Stimulated activated CD4-positive, alpha-beta T cell treated with anti-CD3 and anti-CD28 coated beads, TNF-alpha, amount 100 ng/mL, for 1 hour (primary cell): ENCODE measurements at places on chromosomes 11 and 22.

- no peak for DNase-seq
Measured at GRCh38 chr11:20601221-20601914, 2.0 kb downstream of the SLC6A5 start.

DNA sequence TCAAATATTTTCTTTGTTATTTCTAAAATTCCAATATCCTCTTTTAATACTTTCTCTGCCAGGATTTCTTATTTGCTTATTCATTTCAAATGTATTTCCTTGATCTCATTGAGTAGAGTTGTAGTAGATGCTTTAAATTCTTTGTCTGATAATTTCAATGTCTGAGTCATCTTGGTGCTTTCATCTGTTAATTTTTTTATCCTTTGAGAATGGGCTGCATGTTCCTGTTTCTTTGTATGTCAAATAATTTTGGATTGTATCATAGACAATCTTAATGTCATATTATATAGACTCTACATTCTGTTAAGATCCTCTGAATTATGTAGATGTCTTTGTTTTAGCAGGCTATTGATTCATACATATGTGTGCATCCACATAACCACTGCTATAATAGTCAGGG lies 57.5 kb downstream of the MYEOV start:
- DNase-seq, result no peak

DNA sequence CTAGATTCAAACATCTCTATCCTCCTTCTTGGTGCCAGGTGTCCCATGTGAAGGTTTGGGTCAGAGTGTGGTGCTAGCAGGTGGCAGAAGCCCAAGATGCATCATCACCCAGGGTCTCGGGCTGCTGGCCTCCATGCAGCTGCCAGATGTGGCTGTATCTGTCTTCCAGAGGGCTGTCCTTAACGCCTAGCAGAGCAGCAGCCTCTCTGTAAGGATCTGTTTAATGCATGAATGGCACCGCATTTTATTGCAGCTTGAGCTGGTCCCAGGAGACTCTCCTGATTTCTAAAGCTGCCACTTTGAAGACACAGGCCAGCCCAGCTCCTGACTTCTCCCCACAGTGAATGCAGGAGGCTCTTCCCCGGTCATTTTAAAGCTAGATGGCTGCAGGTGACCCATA lies 26.3 kb downstream of the SLC1A2 start:
- no peak for DNase-seq

DNA sequence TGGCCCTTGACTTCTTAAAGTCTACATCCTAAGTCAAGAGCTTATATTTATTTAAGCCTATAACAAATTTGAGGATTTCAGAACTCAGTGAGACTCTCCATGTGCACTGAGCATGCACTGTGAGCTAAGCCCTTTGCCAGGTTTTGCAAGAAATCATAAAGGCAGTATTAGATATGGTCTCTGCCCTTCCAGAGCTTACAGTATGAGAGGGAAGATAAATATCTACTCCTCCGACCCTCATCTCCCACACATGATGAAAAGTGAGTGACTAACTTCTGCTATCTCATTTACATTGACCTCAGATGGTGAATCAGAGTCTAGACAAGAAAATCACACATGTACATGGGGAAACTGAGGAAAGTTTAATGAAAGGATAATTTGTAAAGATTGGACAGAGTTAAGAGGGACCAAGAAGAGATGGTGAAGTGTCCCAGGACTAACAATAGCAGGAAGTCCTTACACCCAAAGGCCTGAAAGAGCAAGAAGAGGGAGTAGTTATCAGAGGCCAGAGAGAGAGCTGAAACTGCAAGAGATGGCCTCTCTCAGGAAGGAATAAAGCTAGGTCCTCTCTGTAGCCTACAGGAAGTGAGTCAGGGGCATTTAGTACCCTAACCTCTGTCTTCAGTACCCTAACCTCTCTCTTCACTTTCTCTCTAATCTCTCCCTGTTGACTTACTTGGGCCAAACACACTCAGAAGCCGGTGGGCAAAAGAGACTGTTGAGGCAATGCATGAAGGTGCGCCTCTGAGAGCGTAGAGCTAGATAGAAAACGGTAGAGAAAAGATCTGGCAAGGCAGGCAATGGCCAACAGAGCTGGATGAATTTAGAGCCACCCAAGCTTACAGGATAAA lies 23.0 kb upstream of the BLID start:
- no peak for DNase-seq

DNA sequence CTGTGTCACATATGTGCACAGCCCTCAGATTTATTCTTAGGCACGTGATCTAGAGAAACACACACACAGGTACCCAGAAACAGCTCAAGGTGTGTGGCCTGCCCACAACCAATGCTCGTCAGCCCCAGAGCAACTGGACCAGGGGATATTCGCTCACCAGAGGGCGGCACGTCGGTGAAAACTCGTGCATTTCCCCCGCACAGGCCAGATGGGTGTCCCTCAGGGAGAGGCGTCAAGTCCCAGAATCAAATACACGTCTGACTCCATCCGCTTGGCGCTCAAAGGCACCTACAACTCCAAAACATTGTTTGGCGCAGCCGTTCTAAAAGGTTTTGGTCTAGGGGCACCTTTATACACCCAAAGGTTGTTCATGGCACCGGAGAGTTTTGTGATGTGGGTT lies 429.0 kb downstream of the BRD1 start:
- no peak for DNase-seq

DNA sequence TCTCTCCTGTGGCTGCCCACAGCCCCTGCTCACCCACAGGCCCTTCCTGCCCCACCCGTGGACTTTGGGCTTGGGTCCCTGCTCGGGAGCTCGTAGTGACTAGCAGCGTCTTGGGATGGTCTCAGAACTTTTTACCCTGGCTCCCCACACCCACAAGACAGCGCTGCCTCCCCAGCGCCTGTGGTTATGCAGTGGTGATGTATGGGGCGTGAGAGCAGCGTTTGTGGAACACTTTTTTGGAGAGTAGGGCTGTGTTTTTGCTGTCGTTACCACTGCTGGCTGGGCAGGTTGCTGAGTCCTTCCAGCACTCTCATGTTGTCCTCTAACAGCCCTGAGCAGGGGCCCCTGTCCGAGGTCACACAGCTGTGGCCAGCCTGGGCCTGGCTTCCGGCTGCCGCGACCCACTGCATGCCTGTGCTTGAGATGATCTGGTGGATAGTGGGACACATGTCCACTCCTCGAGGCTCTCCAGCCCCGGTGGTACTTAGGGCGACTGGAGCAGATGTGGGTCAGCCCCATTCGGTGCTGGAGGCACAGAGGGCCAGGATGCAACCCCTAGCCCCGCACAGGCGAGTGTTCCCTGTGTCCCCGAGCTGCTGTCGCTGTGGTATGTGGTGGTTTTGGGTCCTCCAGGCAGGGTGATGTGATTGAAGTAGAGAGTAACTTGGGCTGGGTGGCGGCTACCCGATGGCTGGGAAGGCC lies 7.1 kb upstream of the GRAMD4 start:
- DNase-seq, result peak; percentile 24

DNA sequence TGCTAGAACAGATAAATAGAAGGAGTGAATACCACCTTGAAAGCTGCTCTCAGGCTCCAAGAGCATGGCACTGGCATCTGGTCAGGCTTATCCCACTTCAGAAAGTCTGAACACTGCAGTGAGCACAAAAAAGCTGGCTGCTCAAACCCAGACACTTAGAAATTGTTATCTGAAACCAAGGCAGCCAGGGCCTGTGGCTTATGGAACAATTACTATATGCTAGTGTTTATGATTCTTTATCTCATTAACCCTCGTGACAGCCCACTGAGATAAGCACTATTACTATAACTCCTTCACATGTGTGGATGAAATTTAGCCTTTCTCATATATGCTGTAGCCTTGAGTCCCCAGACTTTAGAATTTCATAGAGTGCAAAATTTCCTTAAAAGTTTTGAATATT lies 400.2 kb downstream of the RAB38 start:
- no peak for DNase-seq

DNA sequence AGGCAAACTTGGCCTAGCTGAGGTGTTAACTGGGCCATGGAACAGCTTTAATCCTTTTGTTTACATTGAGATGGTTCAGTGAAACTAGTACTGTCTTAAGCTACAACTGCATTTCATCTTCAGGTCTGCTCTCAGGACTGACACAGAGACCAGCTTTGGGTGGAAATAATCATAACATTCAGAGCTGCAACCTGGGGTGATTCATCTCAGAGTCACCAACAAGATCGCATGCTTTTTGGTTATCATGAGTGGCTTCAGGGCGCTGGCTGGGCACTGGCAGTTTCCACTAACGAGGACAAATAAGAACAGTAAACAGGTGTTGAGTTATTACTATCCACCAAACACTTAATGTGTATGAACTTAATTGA lies 60.9 kb upstream of the PAX6 start:
- no peak for DNase-seq

DNA sequence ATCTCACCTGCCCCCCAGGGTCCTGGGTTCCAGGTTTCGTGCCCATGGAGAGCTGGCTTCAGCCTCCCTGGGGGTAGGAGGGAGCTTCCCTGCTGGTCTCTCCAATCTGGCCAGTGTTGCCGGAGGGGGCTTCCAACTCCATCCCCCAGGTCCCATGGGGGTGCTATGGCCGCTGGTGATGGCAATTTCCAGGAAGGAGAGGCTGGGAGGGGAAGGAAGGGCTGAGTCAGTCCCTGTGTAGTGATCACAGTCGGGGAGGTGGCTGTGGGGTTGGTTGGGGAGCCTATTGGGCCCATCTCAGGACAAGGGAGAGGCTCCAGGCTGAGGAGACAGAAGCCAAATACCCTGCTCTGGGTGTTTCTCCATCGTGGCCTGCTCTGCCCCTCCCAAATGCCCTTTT lies 5.7 kb upstream of the CDC42EP2 start:
- no peak for DNase-seq

GRCh38 chr11:31824879-31825837 lies 14.0 kb upstream of the PAX6 start:
- no peak for DNase-seq

DNA sequence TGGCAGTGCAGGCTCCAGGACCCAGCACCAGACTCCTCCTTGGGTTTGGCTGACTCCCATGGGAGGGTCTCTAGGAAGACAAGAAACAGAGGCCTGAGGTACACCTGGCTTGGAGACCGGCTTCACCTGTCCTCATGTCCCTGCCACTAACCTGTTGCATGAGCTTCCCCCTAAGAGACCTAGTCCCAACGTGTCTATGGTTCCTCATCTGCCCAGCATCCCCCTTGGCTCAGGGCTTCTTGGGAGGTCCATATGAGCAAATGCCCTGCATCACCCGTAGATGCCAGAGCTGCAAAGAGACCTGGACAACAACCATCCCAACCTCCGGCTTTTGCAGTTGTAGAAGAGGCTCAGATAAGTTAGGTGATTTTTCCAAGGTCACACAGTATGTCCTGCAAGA lies 123.5 kb downstream of the BUD13 start:
- no peak for DNase-seq

DNA sequence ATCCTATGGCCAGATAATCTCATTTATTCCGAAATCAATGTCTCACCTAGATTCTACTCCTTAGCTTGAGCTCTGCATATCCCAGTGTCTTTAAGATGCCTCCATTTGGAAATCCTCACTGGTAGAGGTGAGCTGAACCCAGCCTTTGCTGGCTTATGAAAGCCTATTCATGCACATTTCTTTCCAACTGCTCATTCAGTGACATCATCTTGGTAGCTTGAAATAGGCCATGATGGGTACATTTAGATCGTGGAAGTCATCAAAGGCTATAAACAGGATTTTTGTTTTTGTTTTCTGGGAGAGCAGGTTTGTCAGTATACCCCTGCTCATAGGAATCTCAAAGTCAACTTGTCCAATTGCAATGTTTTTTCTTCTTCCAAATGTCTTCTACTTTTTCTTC lies 6.0 kb downstream of the NXPE1 start:
- no peak for DNase-seq

DNA sequence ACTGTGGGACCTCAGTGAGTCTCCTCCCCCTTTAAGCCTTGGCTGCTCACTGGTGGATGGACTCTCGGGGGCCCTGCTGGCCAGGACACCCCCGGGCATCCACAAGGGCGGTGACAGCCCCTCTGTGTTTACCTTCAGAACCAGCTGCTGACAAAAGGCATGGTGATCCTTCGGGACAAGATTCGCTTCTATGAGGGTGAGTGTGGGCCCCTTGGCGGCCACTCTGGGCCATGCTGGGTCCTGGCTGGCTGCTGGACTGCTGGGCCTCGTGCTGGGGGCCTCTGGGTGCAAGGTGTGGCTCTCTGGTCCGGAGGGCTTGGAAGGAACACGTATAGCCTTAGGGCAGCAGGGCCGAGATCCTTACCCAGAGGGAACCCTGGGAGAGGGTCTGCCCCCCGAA lies 24.4 kb downstream of the PRR5 start:
- no peak for DNase-seq

DNA sequence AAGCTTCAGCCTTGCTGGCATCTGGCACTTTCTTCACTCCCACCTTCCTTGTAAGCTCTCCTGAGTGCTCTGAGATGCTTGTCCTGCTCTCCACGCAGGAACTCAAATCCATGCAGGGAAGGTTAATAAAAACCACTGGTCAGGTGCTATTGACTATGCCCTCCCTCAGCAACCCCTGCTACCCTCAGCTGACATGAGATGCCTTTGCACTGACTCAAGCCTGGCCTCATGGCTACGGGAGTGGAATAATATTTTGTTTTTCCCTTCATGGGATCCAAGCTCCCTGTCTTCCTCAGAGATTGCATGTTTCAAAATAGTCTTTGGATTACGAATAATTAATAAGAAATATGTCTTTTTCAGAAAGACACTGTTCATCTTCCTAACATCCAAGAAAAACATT lies 31.7 kb upstream of the ABCC8 start:
- DNase-seq, result no peak

GRCh38 chr22:39382410-39382809 lies 17.2 kb upstream of the TAB1 start:
- DNase-seq, result no peak

- no peak for DNase-seq
Measured at GRCh38 chr22:42365942-42366695, 66.1 kb downstream of the NFAM1 start.

- no peak for DNase-seq
Measured at GRCh38 chr11:67301313-67301921, 1.9 kb upstream of the SSH3 start.

DNA sequence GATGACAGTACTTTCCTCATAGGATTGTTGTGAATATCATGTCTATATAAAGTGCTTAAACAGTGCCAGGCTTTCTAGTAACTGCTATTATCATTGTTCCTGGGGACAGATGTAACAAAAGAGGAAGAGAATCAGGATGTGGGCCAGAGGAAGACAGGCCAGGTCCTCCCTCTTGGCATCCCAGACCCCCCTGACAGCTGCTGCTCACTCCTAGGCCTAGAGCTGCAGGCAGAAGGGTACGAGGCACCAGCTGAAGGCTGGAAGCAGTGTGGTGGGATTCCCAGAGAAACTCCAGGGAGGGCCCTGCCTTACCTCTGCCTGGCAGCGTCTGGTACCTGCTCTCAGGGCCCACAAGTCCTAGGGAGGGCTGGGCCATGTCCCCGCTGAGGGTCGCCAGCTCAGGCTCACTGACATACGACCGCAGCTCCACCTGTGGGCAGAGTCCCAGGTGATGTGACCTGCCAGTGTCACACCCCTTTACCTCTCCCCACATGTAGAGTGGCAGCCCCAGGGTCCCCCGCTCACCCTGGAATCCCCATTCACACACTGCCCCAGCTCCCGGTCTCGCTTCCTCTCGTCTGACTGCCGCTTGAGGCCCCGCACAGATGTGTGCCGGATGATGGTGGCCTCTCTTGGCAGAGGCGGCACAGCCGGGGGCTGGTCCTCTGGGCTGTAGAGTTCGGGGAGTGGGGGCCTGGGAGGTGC lies 52.2 kb downstream of the C11orf58 start:
- DNase-seq, result no peak

GRCh38 chr22:40376149-40376548 lies 5.8 kb downstream of the SGSM3 start:
- DNase-seq, result no peak

- no peak for DNase-seq
Measured at GRCh38 chr22:29765905-29766631, 739 bp downstream of the ZMAT5 start.

GRCh38 chr22:20418211-20418788 lies 19.3 kb downstream of the SCARF2 start:
- peak; percentile 38 for DNase-seq

- DNase-seq, result no peak
Measured at GRCh38 chr11:132846075-132846474, 686.2 kb downstream of the OPCML start.
